HT1080 (cell line): ENCODE measurements at places on chromosomes 2 and 18.

DNA sequence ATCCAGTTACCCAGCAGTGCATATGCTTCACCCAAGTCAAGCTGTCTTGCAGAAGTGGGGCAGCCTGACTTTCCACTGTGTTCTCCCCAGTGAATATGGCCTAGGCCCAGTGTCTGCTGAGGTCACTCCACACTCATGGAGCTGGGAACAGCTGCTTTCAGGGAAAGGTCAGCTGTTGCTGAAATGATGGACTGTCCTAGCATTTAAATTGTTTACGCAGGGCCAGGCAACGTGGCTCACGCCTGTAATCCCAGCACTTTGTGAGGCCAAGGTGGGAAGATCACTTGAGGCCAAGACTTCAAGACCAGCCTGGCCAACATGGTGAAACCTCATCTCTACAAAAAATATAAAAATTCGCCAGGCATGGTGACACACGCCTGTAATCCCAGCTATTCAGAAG, 86.5 kb downstream of the LIPG start:
- DNase-seq: no peak

DNA sequence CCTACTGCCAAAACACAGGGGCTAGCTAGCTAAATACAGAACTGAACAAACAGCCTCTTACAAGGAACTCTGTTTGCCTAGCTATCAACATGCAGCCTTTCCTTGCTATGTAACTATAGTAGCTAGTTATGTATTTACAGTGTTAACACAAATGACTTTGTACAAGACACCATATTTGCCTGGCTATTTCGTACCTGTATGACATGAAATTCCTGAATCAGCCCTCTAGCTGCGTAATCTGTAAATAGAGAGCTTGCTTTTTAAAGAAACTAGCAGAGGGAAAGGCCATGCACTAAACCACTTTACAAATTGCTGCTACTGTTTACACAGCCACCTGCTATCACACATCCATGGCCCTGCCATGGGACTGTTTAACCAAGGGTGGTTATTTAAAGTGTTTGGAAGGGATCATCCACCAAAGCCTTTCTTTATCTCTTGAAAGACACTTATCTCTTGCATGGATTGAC, 248.7 kb downstream of the TFCP2L1 start:
- DNase-seq: no peak

DNA sequence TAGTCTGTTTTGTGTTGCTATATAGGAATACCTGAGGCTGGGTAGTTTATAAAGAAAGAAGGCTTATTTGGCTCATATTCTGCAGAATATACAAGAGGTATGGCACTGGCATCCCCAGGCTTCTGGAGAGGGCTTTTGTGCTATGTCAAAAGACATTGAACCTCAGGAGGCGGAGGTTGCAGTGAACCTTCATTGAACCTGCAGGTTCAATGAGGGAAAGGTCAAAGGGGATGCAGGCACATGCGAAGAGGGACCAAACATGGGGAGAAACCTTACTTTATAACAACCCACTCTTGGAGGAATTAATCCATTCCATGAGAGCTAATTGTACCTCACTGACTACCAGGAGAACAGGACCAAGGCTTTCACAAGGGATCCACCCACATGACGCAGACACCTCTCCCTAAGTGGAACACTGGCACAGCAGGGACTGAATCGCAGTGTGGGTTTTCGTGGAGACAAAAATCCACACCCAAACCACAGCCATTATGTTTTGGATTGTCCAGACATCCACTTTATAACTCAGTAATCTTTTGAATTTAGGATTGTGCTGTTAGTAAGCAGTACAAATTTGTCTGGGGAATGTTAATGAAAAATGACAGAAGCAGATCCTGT, 4.1 kb upstream of the SERPINB8 start:
- DNase-seq: no peak

DNA sequence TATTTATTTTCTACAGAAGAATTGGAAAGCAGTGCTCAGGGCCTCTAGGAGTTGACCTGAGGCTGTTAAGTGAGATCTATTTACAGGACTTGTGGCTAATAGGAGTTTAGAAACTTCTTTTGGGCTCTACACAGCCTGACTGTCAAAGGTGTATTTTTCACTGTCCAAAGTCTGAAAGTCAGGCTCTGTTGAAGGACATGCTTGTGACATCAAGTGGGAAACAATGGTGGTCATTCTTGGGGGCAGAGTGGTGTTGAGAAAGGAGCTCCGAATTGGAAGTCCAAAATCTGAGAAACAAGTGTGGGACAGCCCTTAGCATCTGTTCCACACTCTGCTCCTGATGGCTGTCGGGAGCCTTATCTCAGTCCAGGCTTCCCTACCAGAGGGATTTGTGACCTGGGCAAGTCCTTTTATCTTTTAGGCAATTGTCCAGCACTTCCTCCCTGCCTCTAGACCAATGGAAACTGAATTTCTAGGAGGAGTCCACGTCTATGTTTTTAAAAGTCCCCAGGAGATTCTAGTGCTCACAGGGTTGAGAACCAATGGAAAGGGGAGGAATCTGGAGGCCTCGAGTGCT, 76.4 kb downstream of the LIPG start:
- DNase-seq: no peak

DNA sequence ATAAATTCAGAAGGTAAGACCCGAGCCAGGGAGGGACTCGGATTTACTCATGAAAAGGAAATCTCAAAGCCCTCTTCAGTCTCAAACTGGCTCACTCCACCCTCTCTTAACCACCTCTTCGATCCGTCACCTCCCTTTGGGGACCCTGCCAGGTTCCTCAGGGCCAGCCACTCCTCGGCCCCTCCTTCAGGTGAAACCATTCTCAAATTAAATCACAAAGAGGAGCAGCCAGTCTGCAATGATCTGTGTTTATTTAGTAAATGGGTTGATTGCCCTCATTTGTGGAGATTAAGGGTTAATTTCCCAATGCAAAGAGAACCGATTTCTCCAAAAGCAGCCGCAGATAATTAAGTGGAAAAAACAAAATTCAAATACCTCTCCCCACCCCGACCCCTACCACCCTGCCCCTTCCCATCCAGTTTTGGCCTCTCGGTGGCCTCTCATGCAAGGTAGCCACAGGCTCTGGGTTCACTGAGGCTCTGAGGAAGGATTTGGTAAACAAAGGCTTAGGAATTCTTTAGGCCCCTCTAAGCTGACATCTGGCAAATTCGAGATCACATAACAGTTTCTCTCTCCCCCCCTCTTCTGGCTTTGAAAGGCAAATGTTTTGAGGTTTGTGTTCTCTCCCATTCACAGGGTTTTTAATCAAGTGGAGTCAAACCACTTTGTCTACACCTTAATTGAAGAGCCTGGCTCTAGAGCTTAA, 10.3 kb upstream of the FZD7 start:
- no peak for DNase-seq

DNA sequence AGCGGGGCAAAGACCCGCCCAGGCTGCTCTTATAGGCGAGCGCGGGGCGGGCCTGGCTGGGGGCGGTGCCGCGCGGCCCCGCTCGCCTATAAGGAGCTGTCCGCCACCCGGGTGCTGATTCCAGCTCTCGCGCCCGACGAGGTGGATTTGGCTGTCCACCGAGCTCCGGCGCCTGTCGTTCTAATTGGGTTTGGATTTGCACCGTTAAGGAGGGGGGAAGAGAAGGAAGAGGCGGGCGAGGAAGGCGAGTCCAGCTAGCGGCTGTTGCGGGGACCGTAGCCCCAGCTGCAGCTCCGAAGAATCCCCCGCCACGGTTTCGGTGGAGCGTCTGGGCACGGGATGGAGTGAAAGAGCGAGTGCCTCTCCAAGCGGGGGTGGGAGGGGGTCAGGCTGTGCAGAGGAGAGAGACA, at the start of gene CNTNAP5:
TSS of gene CNTNAP5 (plus strand) at position 117 of the 410 bp plus-strand sequence. CDS start 364 bp downstream, outside the sequence.
- peak; percentile 65 for DNase-seq

- peak; percentile 71 for DNase-seq
Observed at GRCh38 chr2:8229546-8229986, 452.3 kb upstream of the ID2 start.

DNA sequence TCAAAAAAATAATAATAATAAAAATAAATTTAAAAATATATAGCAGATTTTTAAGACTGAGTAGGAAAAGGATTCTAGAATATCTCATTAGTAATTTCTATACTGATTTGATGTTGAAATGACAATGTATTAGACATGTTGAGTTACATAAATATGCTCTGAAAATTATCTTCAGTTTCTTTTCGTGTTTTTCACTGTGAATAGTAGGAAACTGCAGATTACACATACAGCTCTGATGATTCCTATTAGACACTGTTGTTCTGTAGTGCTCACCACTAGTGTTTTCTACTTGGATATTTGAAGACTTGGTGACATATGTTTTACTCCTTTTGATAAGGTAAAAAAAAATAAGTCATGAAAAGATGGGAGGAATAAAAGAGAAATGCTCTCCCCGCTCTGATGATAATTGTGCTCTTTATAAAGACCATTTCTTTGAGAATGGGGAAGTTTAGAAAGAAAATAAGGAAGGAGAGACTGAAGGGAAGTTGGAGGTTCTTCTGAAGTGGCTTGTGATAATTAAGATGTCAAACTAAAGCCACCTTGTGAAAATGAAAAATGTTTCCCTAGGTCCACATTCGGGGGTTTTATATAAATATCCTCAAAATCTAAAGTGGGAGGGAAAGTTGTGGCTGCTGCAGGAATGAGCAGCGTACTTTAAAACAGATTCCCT, 52.9 kb downstream of the SLC9A2 start:
- DNase-seq: no peak

DNA sequence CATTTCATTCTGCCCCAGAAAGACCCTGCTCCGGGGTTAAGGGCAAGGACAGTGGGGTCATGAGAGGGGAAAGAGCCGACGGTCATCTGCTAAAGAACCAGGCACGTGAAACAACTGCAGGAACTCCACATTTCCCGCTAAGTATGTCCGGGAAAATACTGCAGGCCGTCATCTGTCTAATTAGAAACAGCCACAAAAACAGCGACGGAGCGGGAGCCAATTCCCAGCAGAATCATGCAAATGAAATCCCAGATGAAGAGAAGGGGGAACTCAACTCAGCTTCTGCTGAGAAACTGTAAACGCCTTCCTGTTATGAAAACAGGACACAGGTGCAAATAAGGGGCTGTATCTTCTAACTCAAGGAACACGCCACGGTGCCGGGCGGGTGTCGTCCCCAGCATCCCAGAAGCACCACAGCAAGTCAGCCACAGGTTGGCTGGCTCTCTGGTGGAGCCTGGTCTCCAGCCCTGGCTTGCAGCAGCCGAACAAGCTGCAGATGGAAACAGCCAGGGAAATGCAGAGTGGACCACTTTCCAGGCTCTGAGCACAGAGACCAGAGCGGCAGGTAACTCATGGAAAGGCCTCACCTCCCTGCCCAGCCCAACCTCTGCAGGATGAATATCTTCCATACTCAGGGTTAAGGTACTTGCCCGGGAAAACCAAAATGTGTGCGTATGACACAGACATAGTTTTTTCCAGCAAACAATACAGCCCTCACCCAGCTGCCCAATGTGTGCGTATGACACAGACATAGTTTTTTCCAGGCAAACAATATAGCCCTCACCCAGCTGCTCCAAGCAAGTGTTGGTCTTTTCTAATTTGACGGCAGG, 28.9 kb downstream of the PXDN start:
- DNase-seq: no peak

DNA sequence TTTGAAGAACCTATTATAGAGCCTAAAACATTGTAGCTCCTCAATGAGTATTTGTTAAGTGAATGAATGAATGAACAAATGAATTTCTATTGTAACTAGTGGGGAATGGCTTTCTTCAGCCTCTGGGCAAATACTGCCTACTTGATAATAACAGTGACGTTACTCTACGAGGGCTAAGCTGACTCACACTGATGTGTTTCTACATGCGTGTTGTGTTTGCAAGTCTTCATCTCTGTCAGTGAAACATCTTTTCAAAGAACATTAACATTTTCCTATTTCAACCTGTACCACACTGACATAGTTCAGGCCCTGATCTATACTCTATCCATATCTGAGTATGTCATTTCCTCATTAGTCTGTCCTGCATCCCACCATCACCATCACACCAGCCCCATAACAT, 319.9 kb upstream of the ACVR2A start:
- peak; percentile 5 for DNase-seq

DNA sequence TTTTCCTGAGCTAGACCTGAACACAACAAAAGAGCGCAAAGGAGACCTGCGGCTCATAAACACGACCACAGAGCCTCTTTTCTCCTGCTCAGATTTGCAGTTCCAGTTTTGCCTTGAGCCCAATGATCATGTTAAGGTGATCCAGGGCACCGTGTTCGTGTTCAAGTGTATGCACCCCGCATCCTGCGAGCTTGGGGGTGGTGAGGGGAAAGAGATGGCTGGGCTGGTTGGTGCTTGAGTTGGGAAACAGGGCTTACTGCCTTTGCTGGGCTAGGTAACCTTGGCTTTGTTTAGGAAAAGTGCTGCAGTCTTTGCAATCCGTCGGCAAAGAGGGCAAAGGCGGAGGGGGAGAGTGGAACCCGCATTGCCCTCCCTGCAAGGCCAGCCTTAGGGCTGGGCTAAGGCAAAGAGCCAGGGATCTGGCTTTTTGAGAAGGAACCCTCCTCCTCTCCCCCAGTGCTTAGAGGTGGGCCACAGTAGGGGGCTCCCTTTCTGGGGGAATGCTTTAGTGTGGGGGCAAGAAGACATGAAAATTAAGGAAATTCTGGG, 1.3 kb downstream of the HOXD10 start:
- no peak for DNase-seq

GRCh38 chr2:239934571-239935171, 90.5 kb downstream of the NDUFA10 start:
- DNase-seq: no peak
